ENCODE measurements at places on chromosomes 16 and 17.
A peak's percentile ranks its signal among the peaks of the same experiment; 100 is the strongest.

- no peak for DNase-seq
Observed at GRCh38 chr17:66498580-66498979, 196.2 kb downstream of the PRKCA start.

GRCh38 chr17:81500047-81500446 is 12.6 kb downstream of the ACTG1 start:
- no peak for DNase-seq

- no peak for DNase-seq
Observed at GRCh38 chr17:57874434-57875289, 24.8 kb upstream of the MRPS23 start.

DNA sequence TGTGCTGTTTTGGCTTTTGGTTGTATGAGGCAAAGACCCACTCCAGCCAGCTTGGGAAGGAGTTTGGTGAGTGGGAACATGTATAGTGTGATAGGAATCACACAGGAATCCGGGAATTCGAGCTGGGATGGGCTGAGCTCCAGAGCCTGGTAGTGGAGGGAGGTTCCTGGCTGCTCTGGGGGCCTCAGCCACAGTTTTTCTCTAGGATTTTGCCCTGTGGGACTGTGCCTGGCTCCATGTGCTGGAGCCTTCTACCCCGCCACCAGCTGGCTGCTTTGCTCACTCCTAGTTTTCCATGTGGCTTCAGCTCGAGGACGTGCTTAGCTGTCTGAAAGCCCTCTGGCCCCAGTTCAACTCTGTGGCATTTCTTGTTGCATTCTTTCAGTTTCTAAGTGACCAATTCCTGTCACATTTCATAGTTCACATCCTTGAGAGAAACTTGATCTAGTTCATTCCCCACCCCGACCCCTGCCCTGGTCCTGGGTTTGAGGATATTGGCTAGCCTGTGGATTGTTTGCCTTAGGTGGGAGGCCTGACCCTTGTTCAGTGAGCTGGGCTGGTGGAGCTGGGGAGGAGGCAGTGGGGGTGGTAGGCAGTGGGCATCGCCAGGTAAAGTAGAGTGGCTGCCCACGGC is 5.0 kb downstream of the SEC14L1 start:
- no peak for DNase-seq

- no peak for DNase-seq
Observed at GRCh38 chr17:28110184-28110583, 67.7 kb downstream of the NLK start.

- DNase-seq, result no peak
Observed at GRCh38 chr17:6047966-6048365, 22.2 kb upstream of the WSCD1 start.

DNA sequence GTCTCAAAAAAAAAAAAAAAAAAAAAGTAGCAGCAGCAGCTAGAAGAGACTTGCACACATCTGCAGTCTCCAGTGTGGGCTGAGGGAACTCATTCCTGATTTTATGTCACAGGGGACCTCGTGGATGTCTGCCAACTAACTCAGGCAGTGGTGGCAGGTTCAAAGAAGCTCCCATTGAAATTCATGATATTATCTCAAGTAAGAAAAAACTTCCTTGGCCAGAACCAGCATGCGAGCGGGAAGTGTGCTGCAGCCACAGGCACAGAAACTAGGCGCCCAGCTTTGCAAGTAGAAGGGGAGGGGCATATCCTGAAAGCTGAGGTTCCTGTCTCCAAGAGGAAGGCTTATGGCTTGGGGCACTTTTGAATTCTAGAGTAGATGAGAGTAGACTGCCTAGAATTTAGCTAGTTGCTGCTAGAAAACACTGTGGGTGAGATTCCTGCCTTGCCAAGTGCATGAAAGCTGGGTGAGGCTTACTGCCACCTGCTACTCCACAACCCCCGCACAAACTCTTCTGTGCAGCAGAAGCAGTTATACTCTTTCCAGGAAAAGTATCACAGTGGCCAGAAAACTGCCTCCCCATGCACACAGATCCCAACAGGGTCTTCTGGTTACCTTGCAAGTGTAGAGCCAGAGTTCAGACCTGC is 603.8 kb upstream of the CA10 start:
- no peak for DNase-seq

GRCh38 chr17:16973760-16974540 is 2.0 kb upstream of the TNFRSF13B start:
- no peak for DNase-seq

GRCh38 chr16:46797501-46797900 is 33.5 kb downstream of the C16orf87 start:
- no peak for DNase-seq

DNA sequence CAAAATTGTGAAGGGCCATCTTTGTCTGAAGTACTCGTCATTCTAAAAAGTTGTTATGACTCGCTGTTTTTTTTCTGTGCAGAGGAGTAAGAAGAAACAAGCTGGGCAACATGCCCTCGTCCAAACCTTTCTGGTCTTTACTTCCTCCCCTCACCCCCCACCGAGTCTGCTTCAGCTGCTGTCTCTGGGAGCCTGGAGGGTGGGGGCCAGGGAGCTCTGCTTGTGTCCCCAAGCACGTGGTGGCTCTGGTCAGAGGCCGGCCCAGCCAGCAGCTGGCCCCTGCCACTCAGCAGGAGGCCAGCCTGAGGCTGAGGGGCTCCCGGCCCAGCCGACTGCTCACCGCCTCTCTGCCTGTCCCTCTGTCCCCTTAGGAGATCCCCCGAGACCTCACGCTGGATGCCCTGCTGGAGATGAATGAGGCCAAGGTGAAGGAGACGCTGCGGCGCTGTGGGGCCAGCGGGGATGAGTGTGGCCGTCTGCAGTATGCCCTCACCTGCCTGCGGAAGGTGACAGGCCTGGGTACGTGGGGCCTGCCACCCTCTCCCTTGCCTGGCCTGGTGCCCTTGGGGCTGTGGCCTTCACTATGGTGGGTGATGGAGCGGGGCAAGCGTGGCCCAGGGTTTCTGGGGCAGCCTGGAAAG is 53.7 kb upstream of the LGALS9 start:
- no peak for DNase-seq

GRCh38 chr16:57628008-57628781 is at the start of gene ADGRG1:
Gene ADGRG1, plus strand, starts transcription at chr16:57628630. Its CDS starts 21,658 bp downstream, at chr16:57650288.
- DNase-seq, result peak; percentile 16

- DNase-seq, result no peak
Observed at GRCh38 chr17:3978421-3979289, 14.4 kb upstream of the ATP2A3 start.

- DNase-seq, result no peak
Observed at GRCh38 chr16:85568519-85568918, 44.6 kb upstream of the GSE1 start.

DNA sequence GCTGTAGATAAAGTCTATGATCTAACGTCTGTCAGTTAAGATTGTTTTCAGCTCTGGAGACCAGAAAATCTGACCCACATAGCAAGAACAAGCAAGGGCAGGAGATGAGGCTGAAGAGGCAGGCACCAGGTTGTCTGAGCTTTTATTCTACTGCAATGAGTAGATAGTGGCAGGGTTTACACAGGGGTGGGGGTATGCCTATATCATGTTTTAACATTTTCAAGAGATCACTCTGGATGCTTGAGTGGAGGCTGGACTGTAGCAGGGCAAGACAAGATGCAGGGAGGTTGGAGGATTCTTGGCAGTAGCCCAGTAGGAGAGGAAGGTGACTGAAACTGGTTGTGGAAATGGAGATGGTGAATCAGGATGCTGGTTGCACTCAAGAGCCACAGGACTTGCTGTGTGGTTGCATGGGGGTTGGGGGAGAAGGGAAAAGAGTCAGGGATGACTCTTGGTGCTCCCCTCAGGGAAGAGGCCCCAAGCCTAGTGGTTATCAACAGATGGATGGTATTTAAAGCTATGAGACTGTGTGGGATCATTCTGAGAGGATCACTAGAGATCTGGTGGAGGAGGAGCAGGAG is 143.1 kb upstream of the KCNJ18 start:
- DNase-seq, result no peak

- no peak for DNase-seq
Observed at GRCh38 chr16:78729687-78730086, 630.2 kb downstream of the WWOX start.

DNA sequence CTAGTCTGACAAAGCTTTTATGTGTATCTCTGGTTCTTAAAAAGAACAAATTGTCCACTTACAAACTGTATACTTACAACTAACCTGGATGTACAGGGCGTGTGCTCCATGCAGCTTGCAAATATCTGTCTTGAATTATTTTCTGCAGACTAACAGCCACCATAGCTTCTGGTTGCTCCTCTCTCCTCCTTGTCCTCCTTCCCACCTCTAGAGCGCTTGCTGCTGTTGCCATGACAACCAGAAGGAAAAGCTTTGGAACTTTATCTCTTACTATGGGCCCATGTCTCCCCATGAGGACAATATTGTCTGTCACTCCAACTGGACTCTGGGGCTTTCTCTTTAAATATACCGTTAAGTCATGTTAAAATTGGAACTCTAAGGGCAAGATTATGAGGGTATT is 71.5 kb upstream of the DHX40 start:
- DNase-seq, result no peak

DNA sequence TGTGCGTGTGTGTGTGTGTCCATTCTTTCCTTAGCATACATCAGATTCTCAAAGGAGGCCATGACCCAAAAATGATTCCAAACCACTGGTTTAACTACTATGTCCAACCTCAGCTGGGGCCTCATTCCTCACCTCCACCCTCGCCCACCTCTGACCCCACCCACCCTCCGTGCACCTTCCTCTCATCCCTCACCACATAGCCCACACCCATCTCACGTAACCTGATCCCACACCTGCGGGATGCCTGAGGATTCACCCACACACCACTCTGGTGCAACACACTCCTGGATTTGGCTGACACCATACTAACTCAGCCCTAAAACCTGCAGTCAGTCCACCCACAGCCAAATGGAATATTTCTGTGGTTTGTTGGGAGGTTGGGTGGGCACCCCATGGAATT is 3.3 kb upstream of the CSNK2A2 start:
- DNase-seq, result no peak

DNA sequence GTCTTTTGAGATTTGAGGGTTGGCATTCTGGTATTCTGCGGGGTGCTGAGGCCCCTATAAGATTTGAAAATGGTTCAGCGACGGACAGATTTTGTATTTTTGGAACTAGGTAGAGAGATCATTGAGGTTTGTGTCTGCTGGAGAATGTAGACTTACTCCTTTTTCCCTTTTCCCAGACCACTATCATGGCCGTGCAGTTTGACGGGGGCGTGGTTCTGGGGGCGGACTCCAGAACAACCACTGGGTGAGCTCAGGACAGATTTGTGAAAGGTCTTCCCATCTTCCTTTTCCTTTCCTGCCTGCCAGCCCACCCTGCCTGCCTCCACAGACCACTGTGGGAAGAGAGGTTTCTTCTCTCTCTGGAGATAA is 572 bp downstream of the PSMB6 start:
- DNase-seq, result no peak

DNA sequence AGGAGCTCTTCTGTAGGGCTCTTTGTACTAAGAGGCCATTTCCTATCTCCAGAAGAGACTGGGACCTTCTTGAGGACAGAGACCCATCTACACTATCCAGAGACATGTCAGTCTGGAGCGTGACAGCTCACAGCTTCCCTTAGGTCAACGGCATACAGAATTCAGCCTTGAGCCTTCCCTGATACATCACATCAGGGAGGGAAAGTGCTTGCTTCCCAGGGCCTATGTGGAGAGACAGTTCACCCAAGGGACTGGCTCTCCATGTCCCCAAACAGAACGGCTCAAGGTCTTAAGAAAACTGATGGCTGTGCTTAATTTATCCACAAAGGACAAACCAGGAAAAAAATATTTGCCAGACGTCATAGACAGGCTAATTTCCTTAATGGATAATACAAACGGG is 7.7 kb downstream of the CENPV start:
- DNase-seq, result no peak

DNA sequence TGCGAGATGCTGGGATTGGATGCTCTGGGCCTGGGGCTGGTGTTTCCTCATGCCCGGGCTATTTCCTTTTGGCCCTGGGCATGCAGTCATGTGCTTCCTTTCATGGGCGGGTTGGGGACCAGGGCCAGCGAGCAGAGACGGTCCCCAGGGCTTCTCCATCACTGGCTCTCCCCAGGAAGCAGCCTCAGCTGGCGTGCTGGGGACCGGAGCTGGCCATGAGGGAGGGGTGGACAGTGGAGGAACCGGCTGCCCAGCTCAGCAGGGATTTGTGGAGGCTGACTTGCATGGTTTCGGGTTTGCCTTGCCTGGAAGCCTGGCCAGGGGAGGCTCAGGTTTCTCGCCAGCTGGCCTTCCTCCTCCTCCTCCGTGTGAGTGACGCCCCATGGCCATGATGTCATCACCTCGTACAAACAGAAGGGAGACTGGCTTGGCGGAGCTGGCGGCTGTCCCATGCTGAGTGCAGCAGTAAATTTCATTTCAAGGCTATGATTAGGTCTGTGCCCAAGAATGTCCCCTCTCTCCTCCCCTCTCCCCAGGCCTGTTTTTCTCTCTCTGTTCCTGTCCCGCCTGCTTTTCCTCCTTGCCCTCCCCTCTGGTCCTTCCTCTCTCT is 8.9 kb upstream of the TIMP2 start:
- DNase-seq, result no peak

GRCh38 chr17:62064029-62064790 is 868 bp downstream of the MED13 start:
- no peak for DNase-seq

DNA sequence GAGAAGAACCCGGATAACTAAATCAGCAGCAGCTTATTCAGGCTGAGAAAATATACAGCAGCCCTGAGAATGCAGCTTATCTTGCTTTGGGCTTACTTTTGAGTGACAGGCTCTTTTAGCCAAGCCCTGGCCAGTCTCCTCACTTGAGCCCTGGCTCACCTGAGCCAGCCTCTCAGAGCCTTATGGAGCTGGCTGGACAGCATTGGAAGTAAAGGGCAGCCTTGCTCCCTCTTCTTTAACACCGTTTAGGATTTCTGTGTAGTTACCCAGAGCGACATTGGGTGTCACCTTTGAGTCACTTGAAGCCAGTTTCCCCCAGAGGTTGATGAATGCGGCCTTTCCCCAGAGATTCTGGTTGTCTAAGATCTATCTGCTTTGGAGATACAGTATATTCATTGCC is 7.7 kb upstream of the NPIPB2 start:
- no peak for DNase-seq

DNA sequence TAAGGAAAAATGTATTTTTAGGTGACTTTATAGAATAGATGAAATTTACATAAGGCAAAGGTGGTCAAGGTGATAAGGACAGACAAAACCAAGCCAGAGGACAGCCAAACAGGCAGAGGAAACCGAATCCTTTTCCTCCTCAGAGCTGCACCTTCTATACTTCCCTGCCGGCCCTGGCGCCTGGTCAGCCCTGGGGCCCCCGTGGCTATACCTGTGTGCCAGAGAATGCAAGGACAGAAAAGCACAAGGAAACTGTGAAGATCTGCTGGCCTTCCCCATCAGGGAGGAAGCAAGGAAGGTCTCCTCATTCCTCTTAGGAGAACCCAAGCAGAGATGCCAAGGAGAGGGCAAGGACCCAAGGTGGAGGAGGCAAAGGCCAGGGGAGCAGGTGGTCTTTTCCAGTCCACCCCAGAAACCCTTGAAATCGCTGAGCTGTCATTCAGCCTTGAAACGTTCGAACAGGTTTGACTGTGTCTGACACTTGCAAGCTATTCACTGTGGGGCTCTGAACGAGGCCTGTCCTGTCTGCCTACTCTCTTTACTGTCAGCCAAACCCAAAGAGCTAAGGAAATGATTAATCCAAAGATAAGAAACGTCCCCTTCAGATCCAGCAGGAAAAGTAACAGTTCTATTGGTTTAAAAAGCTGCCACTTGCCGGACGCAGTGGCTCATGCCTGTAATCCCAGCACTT is 114.4 kb downstream of the XYLT1 start:
- DNase-seq, result no peak

- DNase-seq, result no peak
Observed at GRCh38 chr17:2712300-2713043, 908 bp upstream of the CLUH start.
